Suppressor macrophage (primary cell): ENCODE measurements at places on chromosomes 12 and 14.

DNA sequence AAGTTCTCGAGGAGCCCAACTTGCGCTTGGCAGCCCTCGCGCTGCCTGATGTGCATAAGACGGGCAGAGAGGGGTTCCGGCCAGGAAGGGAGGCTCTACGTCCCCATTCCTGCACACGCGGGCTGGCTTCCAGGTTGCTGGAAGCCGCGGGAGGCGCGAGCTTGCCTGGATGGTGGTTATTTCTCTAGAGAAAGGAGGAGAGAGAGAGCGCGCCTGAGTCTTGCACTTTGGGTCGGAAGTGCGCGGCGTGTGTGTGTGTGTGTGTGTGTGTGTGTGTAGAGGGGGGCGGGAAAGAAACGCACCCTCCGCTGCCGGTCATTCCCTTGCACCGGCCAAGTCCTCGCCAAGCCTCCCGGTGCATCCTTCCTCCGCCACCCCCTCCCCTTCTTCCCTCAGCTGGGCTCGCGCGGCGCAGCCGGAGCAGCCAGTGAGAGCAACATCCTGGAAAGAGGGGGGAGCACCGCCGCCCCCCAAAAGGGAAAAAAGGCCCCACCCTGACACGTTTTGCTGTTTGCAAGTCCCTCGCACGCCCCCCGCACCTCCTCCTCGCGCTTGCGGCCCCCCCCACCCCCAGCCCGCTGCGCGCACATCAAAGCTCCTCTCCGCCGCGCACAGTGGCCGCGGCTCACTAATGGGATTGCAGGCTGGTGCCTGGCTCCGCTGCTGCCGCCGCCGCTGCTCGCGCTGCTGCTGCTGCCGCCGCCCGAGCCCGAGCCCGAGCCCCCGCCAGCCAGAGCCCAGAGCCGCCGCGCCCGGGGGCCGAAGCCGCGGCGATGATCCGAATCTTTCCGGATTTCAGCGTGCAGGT is 4.4 kb upstream of the NPAS3 start:
- DNase-seq = no peak

- no peak for DNase-seq
Measured at GRCh38 chr14:85223667-85224066, 306.3 kb upstream of the FLRT2 start.

DNA sequence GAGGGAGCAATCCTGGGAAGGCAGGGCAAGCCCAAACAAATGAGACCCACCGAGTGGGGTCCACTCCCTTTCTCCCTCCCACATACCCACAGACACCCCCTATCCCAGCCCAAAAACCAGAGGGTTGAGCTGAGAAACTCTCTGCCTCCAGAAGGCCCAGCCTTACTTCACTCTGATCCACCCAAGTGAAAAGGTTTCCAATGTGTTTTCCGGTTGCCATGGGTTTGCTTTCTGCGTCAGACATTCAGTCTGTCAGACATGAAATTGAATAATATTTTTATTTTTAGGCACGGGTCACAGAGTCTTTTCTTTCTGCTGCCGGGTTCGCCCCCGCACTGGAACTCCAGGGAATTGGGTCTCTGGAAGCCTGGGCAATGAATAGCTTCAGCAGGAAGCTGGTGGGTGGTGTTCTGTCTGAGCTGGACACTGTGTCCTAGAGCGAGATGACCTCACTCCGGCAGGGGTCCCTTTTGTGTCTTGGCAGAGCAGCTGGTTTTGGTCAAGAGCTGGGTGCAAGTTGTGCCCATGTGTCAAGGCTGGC is 69.8 kb upstream of the CLMN start:
- DNase-seq = no peak

- no peak for DNase-seq
Measured at GRCh38 chr12:10466311-10466710, 13.1 kb upstream of the KLRC1 start.

DNA sequence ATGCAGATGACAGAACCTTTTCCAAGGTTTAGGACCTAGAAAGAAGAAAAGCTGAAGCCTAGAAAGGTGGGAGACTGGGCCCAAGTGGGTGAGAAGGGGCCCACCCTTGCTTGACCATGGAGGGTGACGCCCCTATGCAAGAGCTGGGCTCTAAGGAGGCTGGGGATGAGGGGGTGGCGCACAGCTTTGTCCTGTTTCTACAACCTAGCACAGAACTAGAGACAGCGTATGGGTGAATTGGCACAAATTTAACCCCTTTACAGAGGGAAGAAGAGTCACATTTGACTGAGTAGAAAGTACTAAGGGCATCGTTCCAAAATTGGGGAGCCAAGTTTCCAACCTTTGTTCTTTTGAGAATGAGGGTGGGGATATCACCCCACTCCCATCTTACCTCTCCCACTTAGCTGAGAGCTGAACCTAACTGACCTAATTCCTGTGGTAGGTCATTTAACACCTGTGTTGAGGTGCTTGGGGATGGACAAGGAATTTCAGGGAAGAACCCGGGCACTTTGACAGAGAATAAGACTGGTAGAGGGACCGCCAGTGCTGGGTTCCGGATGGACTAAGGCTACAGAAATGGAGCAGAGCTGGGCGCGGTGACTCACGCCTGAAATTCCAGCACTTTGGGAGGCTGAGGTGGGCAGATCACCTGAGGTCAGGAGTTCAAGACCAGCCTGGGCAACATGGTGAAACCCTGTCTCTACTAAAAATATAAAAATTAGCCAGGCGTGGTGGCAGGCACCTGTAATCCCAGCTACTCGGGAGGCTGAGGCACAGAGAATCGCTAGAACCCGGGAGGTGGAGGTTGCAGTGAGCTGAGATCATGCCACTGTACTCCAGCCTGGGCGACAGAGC is 5.2 kb downstream of the NFKBIA start:
- DNase-seq = peak; percentile 40

DNA sequence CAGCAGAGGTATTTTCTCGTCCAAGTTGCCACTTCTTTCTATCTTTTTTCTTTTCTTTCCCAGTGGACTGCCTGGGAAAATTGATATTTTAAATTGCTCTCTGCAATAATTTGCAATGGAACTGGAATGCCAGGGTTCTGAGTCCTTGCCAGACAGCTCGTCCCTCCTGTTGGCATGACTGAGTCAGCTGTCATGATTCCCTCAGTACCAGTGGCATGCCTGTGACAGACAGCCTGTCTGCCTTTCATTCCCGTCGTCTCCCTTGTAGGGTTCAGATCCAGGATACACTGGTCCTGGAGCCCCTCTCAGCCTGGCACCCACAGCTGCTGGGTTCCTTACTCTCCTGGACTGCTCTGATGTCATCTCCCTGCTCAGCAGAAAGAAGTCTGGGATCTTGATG is 84.8 kb downstream of the PTPN11 start:
- no peak for DNase-seq

- no peak for DNase-seq
Measured at GRCh38 chr14:97634751-97635150, 837.6 kb downstream of the VRK1 start.

DNA sequence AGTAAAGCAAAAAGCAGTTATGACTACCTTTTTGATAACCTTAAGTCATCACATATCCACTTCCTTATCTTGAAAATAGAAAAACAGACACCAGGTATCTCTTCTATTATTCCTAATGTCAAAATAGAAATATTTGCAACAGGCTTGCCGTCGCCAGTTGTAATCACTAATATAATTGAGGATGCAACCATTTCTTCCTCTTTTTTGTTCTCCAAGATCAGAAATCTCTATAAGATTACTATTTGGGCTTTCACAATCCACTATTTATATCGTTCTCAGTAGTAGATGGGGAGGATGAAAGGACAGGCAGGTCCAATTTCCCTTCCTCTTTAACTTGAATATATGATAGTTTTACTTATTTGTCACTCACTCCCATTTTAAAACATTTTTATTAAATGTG is 130.2 kb upstream of the HMGA2 start:
- peak; percentile 5 for DNase-seq

GRCh38 chr12:13843841-13844240 is 137.6 kb downstream of the GRIN2B start:
- DNase-seq = no peak

GRCh38 chr12:51171884-51172514 is 936 bp downstream of the TFCP2 start:
- DNase-seq = peak; percentile 24

DNA sequence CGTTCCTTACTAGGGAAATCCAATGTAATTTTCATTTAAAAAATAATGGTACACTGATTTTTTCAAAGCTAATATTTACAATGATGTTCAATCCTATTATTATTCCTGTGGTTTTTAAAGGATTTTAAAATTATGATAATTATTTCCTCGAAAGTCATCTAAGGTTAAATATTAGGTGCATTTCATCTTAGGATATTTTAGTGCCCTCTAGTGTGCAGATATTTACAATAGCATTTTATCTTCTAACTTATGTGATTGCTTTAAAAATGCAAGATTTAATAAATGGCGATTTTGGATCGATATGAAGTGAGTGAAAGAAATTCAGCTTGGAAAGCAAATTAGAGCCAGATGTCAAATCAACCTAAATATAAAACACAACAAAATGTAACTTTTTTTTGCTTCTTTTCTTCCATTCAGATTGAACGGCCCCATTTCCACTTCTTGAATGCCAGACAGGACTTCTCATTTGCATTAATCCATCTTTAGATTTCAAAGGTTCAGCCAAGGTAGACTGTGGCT is 293.5 kb downstream of the SLC6A15 start:
- DNase-seq = no peak

GRCh38 chr14:99509871-99510555 is 28.8 kb downstream of the CCNK start:
- DNase-seq = no peak

DNA sequence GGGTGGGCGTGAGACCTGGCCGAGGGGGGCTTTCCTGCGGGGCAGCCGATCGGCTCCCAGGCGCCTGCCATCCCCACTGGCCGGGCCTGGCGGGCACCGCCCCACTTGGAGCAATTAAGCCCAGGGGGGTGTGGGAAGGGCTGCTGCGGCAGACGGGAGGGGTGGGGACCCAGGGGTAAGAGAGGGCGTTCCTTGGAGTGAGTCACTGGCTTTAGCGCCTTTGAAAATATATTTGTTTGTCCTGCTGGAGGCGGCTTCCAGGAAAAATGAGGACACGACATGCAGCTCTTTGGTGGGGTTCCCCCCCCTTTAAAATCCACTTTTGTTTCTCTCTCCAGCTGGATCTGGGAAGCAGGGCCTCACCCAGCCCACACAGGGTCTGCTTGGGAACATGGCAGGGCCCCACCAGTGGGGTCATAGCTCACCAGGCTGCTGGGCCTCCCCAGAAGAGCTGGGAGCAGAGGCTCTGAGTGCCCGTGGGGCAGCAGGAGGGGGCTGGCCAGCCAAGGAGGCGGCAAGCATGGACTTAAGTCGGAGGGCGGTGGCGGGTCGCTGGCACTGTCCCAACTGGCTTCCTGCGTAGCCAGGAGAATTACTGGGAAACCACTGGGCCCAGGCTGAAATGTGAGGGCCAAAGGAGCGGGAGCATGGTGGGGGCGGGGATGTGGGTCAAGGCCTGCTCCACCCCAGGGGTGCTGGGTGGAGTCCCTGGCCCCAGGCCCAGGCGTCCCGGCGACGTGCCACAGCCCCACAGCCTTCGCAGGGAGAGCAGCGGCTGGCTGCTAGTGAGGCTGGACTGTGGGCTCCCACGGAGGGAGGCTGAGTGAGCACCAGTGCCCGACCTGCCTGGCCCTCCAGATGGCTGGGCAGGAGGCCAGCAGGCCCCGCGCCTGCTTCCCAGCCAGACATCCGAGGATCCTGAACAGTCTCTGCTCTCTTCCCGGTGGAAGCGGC is 128.0 kb downstream of the RFLNA start:
- no peak for DNase-seq
